Naive thymus-derived CD8-positive, alpha-beta T cell (primary cell): ENCODE measurements at places on chromosomes 6 and 20.
A peak's percentile ranks its signal among the peaks of the same experiment; 100 is the strongest.

GRCh38 chr6:134431421-134431859 is 113.5 kb upstream of the SGK1 start:
- DNase-seq, result no peak

DNA sequence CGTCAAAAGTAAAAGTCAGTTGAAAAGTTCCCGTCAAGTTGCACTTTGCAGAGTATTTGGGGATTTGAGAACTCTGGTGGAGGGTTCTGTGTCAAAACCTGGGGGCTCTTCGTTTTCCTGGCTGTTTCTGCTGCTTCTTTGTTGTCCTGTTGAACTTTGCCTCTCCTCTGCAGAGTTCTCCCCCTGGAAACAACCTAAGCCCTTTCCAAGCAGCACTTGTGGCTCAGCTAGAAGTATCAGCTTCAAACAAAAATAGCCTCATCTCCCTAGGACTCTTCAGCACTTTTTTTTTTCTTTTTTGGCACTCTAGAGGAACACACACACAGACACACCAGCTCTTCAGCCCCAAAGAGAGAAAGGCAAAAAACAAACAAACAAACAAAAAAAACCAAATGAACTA is at the start of gene TRDN:
TRDN (minus strand) TSS at position 169 of the 400 bp plus-strand sequence. CDS start 175 bp downstream, outside the sequence.
- no peak for DNase-seq

DNA sequence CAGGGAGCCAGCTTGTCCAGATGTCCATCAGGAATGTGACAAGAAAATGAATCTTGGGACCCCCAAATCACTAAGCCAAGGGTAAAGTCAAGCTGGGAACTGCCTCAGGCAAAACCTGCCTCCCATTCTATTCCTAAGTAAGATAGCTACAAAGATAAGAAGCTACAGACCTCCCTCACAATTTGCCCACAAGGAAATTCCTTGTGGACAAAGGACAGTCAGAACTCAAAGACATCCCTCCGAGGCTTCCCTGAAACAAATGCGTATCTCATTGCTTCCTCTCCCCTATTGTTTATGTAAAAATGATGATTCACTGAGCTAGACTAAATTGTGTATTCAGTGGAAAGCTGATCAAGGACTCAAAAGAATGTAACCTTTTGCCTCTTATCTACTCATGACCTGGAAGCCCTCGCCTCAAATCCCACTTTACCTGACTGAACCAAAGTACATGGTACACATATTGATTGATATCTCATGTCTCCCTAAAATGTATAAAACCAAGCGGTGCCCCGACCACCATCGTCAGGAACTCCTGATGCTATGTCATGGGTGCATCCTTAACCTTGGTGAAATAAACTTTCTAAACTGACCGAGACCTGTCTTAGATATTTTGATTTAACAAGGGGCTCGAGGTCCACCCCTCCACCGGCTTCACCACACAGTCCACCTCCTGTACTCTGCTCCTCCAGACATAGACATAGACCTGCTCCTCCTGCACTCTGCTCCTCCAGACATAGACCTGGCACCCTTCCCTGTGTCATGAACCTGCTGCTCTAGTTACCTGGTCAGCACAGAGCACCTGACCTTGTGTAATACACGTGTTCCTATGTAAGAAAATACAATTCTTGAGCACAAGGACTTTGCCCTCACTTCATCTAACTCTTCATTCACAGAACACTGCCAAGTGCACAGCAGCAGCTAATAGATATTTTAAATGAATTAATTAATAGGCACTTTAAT is 81.4 kb downstream of the WDR27 start:
- DNase-seq, result no peak

DNA sequence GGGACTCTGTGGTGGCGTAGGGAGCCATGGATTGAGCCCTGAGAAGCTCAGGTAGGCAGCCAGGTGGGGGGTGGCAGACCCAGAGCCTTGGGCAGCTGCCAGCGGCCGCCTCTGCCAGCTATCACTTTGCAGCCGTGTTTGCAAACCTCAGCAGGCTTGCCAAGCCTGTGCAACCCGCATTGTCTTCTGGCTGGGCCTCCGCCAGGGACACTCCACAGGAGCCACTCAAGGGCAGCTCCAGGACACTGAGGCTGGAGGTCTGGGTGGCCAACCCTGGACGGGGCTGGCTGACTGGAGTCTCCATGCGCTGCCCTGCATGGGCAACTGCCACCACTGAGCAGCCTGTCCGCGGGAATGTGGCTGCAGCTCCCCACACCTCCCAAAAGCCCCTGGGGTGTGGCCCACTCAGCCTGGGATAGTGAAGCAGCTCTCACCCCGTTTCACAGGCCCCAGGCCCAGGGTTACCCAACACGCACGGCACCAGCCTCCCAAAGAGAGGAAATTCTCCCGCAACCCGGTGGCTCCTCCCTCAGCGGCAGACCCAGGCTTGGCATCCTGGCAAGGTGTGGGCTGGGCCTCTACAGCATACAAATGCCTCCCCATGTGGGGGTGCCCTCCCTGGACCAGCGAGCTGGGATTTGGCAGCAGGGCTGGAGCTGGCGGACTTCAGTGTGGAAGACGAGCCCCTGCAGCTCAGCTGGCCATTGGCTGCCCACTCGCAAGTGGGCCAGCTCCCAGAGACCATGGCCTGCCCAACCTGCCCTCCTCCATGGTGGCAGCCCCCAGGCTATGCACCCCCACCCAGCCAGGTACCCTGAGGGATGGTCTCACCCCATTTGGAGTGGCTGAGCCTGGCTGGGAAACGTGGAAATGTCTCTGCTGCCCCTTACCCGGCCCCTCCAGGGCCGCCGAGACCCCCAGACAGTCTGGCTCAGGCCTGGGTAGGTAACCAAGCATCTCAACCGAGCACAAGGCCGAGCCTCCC is 2.9 kb downstream of the CHRNA4 start:
- no peak for DNase-seq

GRCh38 chr20:34709044-34709830 is 5.1 kb downstream of the TP53INP2 start:
- peak; percentile 79 for DNase-seq

DNA sequence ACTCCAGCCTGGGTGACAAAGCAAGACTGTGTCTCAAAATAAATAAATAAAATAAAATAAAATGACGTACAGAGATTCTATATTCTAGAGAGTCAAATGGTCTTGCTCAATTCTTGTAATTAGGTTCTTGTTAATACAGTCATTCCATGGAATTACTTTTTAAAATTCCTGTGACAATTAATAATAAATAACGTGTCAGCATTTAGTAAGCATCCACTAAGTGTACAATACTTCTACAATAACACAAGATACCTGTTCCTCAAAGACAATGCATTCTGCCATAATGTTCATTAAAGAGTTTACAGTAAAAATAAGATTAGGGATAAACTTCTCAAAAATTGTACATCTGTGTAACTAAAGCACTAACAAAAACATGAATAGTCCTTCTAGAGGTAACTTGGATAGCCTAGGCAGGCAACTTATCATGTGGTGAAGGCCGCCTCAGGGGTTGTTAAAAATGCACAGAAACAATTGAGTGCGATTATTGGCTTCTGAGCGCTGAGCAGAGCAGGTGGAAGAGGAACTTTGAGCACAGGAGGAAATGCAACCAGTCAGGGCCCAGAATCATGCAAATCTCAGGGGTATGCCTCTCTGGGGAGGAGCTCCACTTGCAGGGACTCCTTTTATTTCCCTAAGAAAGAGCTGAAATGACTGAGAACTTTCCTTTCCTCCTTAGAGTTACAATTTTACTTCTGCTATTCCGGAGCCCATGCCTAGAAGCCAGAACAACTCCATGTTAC is 37.1 kb downstream of the QRSL1 start:
- no peak for DNase-seq

DNA sequence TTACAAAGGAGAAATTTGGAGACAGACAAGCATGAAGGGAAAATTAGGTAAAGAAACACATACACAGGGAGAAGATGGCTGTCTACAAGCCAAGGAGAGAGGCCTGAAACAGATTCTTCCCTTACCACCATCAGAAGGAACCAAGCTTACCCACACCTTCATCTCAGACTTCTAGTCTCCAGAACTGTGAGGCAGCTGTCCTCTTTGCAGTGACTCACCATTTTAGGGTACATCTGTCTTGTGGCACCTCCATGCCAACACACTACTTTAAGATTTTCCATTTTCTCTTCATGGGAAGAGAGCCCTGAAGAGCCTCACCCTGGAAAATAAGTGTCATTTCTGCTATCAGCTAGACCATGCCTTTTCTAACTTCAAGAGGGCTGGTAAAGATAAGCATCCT is 369.3 kb downstream of the FRK start:
- DNase-seq, result no peak
